ENCODE measurements at places on chromosomes 4 and X.

DNA sequence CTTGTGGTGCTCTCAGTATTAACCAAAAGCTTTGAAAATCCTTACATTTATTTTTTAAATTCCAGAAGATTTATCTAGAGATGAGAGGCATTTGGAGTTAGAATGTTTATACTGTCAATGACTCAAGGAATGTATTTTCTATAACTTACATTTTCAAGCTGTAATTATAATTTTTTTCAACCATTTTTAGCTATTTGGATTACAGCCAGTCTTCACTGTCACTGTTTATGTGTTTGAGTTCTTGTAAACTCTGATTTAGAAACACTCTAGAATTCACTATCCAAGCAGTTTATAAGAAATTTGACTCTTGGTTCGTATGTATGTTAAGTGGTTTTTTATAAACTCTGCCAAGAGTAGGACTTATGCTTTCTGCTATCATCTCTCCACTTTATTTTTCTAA lies 36.7 kb upstream of the GUCY1A1 start:
- no peak for DNase-seq

DNA sequence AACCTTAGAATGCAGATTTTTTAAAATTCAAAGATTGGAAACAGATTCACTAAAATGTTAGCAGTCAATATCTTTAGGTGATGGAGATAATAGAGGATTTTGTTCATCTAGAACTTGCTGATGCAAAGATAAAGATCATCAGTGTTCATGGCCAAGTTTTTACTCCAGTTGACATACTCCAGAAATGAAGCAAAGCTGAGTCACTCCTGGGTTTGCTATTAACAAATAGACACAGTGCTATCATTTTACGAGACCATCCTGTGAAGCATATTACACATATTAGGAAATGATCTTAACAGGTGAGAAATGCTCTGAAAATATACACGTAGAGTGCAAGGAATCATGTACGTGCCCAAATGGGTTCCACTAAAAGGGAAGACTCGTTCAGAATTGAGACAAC lies 170.6 kb upstream of the FAM9B start:
- DNase-seq: no peak

DNA sequence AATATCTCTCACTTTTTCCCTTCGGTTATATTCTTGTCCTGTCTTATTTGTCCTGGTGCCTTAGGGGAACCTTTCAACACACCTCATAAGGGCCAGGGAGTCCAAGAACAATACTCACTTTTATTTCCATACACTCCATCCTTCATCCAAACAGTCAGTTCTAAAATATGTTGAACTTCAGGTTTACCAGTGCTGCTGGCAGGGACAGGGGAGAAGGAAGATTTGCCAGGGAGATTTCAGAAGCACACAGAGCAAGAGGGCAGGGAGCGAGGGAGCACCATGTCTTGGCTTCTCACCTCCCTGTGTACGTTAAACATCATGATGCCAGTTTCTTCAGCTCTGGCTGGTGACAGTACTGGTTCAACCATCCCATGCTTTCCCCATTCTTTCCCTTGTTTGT lies 631.1 kb upstream of the FAT1 start:
- DNase-seq: no peak

DNA sequence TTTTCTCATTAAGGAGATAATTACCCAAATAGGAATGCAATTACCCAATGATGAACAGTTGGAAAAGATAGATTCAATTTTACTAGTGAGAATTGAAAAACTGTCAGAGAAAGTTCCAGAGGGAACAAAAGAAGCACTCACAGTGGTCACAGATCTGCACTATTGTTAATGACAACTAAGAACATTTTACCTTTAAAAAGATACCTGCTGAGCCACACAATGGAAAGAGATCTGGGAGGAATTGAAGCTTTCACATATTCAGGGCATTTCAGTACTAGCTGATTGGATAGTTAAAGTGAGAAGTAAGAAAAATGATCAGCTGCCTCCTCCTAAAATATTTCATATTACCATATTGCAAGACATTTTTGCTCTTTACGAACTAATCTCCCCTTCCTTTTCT lies 1822.2 kb downstream of the STIM2 start:
- no peak for DNase-seq
